ENCODE measurements at places on chromosomes 5 and 9.
A peak's percentile ranks its signal among the peaks of the same experiment; 100 is the strongest.

DNA sequence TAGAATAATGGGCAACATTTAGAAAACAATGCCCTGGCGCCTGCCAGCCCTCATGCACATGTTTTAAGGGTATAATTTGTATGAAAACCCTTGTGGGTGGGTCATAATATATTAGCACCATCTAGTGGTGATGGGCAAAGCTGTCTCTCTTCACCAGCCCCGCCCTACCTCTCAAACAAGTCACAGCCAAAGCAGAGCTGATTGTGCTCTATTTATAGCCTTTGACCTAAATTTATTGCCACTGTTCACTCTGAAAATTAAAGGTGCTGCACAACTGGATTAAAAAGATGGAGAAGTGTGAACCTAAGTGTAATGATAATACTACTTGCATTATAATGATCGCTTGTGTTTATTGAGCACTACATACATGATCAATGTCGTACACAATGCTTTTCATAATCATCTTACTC, 131.9 kb upstream of the ANKH start:
- peak; percentile 32 for DNase-seq

DNA sequence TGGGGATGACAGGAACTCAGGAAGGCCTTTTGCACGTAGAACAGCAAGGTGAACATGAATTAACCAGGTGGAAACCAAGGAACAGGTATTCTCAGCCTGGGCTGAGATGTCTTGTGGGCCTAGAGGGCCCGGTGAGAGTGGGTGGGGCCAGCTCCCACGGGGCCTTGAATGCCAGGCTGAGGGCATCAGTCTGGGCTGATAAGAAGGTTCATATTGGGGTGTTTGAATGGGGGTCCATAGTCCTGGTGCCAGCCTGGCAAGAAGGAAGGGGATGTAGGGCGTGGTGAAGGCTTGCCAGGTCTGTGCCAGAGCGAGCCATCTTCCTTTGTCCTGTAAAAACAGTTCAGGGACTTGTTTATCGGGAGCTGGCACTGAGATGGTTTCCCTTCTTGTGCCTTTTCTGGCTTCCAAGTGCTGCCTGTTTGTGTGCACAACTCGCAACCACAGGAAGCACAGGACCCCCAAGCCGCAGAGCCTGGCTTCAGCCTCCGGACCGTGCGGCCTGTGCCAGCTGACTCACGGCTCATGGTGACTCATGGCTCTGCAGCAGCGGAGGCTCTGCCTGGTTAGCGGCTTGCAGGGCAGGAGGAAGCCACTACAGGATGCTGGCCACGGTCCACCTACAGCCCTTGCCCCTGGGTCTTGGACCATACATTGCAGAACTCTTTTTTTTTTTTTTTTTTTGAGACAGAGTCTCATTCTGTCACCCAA, 2.4 kb downstream of the CARD19 start:
- DNase-seq = peak; percentile 63

GRCh38 chr5:74885170-74885569, 19.0 kb upstream of the FAM169A start:
- no peak for DNase-seq

GRCh38 chr9:18666348-18666747, 192.4 kb downstream of the ADAMTSL1 start:
- DNase-seq = no peak

DNA sequence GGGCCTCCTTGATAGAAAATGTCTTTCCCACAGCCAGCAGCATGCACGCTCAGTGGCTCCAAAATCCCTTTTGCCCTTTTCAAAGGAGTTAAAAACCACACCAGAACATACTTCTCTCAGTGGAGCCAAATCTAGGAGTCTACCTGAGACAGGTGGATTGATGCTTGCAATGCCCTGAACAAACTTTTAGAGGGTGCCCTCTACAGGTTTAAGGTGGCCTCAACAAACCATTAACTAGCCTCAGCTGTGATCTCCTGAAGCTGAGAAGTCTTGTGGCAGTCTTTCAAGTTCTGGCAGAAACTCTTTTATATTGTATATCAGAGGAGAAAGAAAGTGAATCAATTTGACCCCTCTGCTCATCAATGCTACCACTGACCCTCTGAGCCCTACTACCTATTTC, 125.4 kb downstream of the MED27 start:
- no peak for DNase-seq

GRCh38 chr5:133602835-133603380, 9.4 kb downstream of the FSTL4 start:
- DNase-seq = no peak

- no peak for DNase-seq
These were observed 21.5 kb downstream of the CCDC187 start for GRCh38 chr9:136282272-136282861.

GRCh38 chr5:146770980-146771379, 107.6 kb downstream of the PPP2R2B start:
- DNase-seq = no peak

GRCh38 chr5:57175551-57176309, 1.9 kb downstream of the GPBP1 start:
- no peak for DNase-seq

- DNase-seq = peak; percentile 15
These were observed 118.4 kb upstream of the PRSS3 start for GRCh38 chr9:33676746-33677505.

GRCh38 chr9:6780690-6781089, 22.9 kb downstream of the KDM4C start:
- DNase-seq = no peak

GRCh38 chr5:81650987-81651386, 99.9 kb downstream of the SSBP2 start:
- DNase-seq = no peak

GRCh38 chr5:56620903-56621677, 194.3 kb upstream of the MAP3K1 start:
- DNase-seq = no peak

- no peak for DNase-seq
These were observed 61.4 kb upstream of the SRP19 start for GRCh38 chr5:112799661-112800060.

GRCh38 chr5:150945947-150946346, 41.2 kb upstream of the ZNF300 start:
- DNase-seq = no peak

DNA sequence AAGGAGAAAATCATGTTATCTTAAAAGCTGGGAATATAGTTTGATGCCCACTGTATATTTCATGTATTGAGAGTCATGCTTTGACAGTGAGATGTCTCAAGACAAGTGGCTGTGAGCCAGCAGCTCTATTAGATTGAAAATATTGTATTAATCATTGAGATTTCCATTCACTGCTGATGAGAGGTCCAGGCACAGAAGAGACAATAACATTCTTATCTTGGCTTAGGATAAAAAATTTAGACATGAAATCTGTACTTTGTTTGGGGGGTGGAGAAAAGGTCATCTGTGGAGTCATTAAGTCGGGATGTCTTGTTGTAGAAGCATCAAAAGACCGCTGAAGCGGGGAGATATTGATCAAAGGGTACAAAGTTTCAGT, 97.9 kb upstream of the EQTN start:
- no peak for DNase-seq

All from CD4-positive, alpha-beta T cell (primary cell).